ENCODE measurements at places on chromosomes 2 and 18. TPM values are rescaled to one million over a fixed set of nuclear protein-coding genes. Genes with fewer than 3 reads are reported as not detected.

- no peak overlapping the region for H3K4me3 ChIP-seq
- no peaks in the 10 kb centered on the region for H3K36me3 ChIP-seq
Measured at GRCh38 chr2:78118037-78118436, 595.9 kb upstream of the LRRTM4 start.

DNA sequence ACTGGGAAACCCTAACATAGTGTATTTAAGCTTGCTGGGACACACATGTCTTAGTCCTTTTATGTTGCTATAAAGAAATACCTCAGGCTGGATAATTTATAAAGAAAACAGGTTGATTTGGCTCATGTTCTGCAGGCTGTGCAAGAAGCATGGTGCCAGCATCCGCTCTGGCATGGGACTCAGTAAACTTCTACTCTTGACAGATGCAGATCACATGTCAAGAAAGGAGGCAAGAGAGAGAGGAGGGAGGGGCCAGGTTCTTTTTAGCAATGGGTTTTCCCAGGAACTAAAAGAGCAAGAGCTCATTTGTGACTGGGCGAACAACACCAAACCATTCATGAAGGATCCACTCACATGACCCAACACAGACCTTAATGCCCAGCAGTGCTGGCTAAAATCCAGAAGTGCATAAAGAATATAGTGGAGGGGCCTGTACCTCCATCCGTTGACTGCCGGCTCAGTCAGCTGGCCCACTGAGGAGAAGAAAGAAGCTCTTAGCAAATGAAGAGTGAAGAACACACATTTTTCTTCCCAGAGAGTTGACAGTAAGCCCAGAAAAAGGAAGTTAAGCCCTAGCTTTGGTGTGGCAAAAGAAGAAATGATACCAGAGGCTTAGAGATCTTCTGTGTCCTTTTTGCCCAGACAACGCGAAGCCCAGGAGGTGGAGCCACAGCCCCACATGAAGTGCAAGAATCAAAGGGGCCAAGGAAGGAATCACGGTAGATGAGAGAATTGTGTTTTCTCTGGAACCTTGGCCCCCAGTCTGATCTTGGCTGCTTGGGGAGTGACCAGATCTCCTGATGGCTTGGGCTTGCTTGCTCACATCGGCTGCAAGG lies 183.5 kb upstream of the FAM98A start:
- no peak for DNase-seq
- H3K4me1 ChIP-seq = no peaks in the 10 kb centered on the region
- no peaks in the 10 kb centered on the region for H3K36me3 ChIP-seq
- no peak overlapping the region for H3K27ac ChIP-seq
- H3K4me3 ChIP-seq = no peak overlapping the region
- H3K27me3 ChIP-seq = no peaks in the 10 kb centered on the region

DNA sequence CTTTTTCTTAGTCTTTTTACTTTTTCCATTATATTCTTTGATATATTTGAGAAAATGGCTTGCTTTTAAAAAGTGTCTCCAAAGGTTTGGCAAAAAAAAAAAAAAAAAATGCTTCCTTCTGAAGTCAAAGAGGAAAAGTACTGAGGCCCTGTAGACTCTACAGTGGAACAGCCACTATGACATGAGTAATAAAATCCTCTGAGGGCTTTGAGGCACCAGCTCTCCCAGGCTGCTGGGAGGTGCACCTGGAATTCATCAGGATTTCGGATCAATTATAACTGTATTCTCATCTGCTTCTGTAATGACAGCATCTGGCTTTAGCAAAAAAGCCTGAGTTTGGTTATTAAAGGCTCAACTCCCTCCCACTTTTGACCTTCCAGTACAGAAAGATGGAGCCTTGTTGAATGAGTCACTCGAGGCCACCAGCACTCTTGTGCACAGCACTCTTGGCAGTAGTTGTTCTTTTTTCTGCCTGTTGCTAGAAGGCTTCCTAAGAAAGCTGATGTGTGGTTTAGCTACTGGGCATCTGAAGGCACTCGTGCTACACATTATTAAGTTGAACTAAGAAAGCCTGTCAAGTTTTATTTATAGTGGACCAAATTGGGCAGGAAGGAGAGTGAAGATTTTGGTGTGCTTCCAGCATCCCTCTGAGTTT lies 131.3 kb downstream of the PRPF40A start:
- DNase-seq = no peak
- peak overlapping the region; percentile 28 for H3K27ac ChIP-seq
- H3K27me3 ChIP-seq = peaks cover 5% of the 10 kb centered on the region

TNP1 gene
- total RNA-seq = not detected

NEDD4L gene
- 3.5 TPM for total RNA-seq

- H3K27me3 ChIP-seq = no peaks in the 10 kb centered on the region
- no peaks in the 10 kb centered on the region for H3K36me3 ChIP-seq
- DNase-seq = no peak
- H3K4me1 ChIP-seq = no peaks in the 10 kb centered on the region
Measured at GRCh38 chr2:141942006-141942789, 188.6 kb downstream of the LRP1B start.
